BE2C (cell line): ENCODE measurements at places on chromosomes 7 and 10.

- DNase-seq, result no peak
Observed at GRCh38 chr10:119330342-119330741, 123.0 kb downstream of the GRK5 start.

DNA sequence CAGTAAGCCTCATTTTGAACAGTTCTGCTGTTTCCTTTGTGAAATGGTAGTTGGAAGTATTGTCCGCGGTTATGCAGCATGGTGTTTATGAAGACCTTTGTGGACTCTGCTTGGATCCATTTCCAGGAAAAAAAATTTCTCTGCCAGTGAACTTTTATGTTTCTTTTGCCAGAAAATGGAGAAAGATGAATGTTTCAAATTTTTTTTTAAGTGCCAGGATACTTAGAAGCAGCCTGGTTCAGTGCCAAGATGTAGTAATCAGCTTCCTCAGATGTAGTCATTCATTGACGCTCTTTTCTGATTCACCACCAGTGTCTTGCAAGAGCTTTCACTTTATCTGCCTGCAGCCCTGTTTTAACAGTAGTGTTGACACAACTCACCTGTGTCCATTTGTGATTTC lies 258.2 kb downstream of the SDK1 start:
- DNase-seq, result no peak

DNA sequence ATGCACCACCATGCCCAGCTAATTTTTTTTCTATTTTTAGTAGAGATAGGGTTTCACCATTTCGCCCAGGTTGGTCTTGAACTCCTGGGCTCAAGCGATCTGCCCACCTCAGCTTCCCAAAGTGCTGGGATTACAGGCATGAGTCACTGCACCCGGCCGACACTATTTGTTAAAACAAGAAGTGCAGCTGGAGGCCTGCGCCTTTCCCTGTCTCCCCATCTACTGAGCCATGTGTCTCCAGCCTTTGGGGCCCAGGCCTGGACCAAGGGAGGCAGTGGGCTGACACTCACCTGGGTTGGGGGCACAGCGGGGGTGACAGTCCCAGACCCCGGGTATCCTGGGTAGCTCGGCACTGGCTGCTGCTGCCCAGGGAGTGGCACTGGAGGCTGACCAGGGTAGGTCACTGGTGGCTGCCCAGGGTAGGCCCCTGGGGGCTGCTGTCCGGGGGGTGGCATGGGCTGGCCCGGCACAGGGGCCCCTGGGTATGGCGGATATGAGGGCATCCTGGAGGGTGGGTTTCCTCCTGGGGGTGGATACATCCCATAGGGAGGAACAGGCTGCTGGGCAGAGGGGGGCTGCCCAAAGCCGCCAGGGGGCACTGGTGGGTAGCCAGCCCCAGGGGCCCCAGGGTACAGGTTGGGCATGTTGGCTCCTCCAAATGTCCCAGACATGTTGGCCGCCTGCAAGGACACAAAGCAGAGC lies 36.3 kb downstream of the PLAC9 start:
- no peak for DNase-seq

DNA sequence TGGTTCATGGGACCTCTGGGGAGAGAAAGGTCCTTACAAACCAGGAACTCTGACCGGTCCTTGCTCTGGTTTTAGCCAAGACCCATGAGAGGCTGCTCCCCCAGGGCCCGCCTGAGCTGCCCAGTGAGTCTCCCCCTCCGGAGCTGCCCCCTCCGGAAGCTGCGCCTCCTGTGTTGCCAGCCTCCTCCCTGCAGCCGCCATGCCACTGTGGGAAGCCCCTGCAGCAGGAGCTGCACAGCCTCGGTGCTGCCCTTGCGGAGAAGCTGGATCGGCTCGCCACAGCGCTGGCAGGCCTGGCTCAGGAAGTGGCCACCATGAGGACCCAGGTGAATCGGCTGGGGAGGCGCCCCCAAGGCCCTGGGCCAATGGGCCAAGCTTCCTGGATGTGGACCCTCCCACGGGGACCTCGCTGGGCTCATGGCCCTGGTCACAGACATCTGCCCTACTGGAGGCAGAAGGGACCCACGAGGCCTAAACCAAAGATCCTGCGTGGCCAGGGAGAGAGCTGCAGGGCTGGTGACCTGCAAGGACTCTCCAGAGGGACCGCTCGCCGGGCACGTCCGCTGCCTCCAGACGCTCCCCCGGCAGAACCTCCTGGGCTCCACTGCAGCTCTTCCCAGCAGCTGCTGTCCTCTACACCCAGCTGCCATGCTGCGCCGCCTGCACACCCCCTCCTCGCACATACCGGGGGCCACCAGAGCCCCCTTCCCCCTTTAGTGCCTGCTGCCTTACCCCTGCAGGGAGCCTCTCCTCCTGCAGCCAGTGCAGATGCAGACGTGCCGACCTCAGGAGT lies 40.1 kb downstream of the ZNF467 start:
- no peak for DNase-seq

- no peak for DNase-seq
Observed at GRCh38 chr10:93220296-93221170, 146.8 kb downstream of the CYP26A1 start.

- no peak for DNase-seq
Observed at GRCh38 chr7:135077642-135078041, 70.2 kb upstream of the TMEM140 start.
